ENCODE measurements at places on chromosomes 11 and 22.

DNA sequence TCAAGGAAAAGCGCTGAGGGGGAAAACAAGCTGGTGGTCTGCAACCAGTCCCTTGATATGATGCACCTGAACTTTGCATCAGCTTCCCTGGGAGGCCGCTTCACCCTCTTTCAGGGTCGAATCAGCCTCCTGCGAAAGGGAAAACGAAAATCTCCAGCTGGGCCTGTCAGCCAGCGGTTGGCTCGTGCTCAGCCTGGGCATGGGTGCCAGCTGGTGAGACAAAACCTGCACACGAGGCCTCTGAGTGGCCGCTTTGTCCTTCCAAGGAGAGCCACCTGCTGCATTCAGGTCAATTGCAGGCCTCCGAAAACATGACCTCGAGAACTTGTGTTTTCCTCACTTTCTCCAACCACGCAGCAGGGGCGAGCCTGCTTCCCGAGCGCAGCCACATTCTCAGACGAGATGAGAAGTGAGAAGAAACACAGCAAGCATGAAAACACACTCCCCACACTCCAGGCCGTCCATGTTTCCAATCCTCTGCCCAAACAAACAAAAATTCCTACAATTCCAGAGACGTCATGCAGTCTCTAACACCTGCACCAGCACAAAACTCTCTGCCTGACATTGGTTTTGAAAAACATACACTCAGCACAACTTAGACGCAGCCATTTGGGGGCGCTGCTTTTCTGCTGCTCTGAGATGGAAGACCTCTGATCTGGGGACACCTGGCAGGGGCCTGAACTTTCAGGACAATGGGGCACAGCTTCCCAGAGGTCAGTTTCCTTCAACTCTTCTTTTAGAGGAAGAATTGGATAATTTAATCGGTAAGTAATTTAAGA is 77.1 kb downstream of the DHCR7 start:
- no peak for DNase-seq

- DNase-seq, result no peak
Measured at GRCh38 chr22:35548722-35549112, 8.1 kb downstream of the RASD2 start.

GRCh38 chr22:38271927-38272372 is 860 bp downstream of the TMEM184B start:
- no peak for DNase-seq

GRCh38 chr22:49515475-49515874 is 312.2 kb downstream of the BRD1 start:
- DNase-seq, result no peak

- no peak for DNase-seq
Measured at GRCh38 chr11:111358038-111359001, 20.8 kb downstream of the POU2AF1 start.

- peak; percentile 70 for DNase-seq
Measured at GRCh38 chr11:35165423-35166368, 26.7 kb downstream of the CD44 start.

DNA sequence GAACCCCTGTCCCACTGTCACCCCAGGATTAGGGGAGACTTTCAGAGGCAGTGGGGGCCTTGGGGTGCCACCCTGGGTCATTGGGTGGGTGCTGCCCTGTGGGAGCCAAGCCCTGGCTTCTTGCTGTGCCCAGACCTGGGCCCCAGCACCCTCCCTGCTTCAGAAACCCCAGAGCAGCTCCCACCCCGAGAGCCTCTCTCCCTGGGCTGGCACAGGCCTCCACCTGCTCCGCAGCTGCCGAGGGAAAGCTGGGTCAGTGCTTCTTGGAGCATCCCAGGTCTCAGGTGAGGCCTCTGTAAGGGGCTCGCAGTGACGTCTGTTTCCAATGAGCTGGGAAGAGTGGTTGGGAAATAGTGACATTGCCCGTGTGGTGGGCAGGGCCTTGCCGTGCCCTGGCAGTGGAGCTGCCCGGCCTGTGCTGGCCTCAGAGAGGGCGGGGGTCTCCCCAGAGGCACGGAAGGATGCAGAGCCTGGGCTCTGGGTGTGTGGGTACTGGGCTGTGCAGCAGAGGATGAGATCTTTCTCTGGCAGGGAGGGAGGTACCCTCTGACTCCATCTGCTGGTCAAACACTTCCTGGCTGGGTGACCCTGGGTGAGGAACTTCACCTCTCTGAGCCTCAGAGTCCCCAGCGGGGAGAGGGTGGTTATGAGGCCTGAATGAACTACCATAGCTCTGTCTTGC is 23.0 kb downstream of the C22orf23 start:
- peak; percentile 38 for DNase-seq

DNA sequence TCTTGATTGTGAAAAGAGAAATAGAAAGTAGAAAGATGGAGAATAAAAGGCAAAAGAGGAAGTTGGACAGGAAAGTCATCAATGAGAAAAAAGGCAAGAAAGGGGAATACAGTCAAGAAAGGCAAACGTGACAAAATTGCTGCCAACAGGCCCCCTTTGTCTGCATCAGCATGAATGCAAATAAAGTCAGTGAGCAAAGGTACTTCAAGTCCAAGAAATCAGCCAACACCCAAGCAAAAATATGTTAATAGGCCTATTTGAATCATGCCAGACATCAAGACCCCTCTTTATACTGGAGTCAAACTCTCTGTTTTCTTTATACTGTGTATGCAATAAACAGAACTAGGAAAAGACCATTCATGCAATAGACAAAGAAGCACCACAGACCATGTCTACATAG is 34.3 kb downstream of the GUCY1A2 start:
- DNase-seq, result no peak

DNA sequence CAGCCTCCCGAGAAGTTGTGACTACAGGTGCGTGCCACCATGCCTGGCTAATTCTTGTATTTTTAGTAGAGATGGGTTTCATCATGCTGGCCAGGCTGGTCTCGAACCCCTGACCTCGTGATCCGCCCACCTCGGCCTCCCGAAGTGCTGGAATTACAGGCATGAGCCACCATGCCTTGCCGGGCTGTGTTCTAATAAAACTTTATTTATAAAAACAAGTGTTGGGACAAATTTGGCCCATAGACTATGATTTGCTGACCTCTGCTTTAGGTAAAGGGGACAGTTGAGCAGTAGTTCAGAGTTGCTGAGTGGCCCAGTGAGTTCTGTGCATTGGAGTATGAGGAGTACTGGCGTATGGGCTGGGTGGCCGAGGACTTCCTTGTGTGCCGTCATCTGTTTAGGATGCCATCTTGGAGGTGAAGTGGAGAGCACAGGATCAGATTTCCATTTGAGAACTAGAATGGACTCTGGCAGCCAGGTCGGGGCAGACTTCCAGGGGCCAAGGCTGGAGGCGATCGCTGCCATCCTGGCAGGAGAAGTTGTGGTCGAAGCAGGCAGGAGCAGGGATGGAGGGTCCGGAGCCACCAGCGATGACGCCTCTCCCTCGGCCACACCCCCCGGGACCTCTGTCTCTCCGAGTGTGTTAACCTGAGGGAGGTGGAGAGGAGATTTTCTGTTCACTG is 43.8 kb downstream of the FBLN1 start:
- no peak for DNase-seq

DNA sequence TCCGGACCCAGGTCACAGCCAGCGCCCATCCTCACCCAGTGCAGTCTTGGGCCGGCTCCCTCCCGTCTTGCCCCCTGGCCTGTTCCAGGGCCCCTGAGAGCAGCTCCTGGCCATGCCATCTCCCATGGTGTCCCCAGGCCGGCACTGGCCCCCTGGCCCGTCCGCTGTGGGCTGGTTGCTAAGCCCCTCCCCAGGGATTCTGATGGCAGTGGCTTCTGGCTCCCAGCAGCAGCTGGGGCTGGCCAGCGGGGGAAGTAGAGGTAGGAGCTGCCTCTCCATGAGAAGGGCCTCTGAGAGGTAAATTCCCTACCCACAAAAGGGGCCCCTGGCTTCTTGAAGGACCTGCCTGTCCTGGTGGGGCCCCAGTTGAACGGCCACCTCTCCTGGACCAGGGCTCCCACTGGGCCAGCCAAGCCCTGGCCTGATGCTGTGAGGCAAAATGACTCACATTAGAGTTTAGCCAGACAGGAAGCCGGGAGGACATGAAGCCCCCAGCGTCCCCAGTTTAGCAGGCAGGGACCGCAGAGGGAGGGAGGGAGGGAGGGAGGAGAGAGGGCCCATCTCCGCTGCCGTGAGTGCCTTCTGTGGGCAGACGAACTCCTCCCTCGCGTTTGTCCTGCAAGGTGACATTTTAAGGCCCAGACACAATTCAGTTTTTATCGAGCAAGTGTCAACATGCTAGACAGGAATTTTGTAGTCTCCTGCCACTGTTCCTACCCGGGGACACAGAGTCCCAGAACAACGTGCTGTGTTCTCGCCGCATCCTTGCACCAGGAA is 32.9 kb upstream of the GAL start:
- DNase-seq, result peak; percentile 13

DNA sequence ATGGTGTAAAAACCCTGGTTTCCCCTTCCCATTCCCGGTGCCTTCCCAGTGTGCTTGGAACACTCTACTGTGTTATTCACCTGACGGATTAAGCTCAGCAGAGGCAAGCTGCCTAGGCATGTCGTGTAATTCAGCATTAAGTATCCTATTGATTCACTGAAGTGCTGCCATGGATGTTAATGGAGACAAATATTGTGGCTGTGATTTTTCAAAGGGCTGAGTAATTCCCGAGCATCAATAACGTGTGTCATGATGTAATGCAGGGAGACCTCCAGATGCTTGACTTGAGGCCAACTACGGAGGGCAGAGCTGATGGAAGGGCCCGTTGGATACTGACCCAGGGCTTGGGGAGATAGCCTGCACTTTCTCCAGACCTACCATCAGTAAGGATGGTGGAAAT is 269.0 kb downstream of the ST3GAL4 start:
- DNase-seq, result no peak

DNA sequence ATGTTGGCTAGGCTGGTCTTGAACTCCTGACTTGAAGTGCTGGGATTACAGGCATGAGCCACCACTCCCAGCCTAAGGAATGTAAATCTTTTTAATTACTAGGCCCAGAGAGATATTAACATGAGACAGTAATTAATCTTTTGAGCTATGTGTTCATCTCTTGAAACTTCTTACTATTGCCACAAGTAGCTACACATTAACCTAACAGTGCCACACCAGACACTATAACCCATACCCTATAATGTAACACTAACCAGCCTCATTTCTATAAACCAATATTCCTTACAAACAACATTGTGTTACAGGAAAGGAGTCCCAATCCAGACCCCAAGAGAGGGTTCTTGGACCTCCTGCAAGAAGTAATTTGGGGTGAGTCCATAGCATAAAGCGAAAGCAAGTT is 8.0 kb upstream of the COX8A start:
- no peak for DNase-seq

GRCh38 chr22:39545386-39546365 is 13.1 kb upstream of the RPS19BP1 start:
- no peak for DNase-seq

DNA sequence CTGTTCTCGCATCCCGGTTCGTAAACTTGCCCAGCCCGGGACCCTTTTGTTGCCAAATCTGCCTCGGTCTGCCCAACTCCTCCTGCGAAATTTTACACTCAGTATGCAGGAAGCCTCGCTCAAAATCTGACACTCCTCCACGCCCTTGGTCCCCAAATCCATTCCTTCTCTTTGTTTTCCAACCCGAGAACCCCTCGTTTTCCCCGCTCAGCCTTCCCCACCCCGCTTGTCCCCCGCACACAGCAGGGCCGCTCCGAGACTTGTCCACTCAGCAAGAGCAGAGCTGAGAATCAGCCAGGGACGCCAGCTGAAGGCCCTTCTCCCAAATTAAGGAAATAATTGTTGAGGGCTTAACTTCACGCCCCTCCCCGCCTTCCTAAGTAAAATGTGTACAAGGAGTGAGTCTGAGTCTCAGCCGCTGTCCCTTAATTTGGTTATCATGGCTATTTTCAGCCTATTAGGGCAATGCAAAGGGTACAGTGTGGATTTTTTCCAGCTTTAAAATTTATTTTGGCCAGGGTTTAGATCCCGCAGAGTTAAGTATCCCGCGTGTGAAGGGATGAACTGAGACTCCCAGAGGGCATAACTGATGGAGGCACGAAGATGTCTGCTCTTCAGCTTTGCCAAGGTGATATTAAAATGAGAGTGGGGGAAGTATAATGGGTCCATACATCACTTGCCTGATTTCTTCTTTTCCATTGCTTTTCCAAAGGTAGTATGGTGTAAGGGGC is 581 bp upstream of the FBXO3 start:
- DNase-seq, result no peak

DNA sequence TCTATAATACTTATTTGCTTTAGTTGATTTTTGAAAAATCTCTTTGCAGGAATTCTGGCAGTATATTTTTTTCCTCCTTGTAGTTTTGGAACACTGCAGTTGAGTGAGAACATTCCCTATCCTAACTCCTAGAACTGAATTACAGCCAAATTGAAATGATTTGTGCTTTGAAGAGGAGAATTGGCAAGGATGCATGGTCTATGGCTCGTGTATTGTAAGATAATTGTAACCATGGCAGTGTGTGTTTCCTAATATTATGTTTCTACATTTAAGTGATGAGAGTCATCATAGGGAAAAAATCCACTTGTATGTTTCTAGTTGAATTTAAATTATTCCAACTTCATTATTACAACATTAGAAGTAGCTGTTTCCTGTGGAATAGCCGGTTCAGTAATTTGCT is 80.9 kb upstream of the MYO18B start:
- no peak for DNase-seq

DNA sequence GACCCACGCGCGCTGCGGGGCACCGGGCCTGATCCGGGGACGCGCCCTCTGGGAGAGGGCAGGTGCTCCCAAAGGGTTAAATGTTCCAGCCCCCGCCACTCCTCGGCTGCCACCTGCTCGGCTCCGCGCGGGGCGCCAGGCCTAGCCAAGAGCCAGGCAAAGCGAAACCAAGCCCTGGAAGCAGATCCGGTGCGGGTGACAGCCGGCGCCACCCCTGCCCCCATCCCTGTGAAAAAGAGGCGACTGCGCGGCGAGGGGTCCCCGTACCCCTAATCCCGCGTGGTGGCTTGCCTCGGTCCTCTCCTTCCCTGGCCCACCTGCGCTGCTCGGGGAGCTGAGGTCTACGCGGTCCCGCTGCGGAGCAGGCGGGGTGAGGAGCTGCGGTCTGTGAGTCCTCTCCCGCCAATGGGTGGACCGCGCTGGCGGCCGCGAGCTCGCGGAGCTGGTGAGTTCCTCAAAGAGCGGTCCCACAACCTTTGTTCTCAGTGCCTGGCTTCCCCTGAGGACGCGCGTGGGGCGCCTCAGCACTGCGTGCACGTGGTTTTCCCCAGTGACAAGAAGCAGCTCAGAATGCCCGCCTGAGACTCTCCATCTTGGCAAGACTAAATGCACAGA is at the start of gene ME3:
ME3 (minus strand) TSS at position 610 of the 615 bp plus-strand sequence.
- peak; percentile 61 for DNase-seq

DNA sequence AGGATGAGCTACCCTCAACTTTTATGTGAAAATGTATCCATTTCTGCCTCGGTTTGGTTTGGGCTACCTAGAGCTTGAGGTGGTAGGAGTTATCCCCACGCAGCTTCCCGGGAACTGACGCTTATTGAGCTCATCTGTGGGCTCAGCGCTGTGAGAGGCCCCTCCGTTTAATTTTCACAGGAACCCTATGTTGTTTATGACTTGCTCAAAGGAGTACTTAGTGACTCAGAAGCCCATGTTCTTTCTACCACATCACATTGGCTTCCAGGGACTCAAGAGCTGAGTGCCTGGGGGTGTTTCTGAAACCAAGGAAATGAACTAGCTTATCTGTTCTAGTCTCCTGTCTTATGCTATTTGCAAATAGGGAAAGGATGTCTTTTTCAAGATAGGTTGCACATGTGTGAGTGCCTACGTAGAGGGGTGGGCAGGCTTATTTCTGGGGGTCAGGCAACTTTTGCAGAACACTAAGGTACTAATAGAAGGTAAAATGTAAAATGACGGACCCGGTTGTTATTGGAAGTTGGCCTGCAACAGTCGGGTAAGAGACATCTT is 40.5 kb downstream of the MICAL2 start:
- DNase-seq, result peak; percentile 90
